ENCODE measurements at places on chromosomes 1 and 21.

DNA sequence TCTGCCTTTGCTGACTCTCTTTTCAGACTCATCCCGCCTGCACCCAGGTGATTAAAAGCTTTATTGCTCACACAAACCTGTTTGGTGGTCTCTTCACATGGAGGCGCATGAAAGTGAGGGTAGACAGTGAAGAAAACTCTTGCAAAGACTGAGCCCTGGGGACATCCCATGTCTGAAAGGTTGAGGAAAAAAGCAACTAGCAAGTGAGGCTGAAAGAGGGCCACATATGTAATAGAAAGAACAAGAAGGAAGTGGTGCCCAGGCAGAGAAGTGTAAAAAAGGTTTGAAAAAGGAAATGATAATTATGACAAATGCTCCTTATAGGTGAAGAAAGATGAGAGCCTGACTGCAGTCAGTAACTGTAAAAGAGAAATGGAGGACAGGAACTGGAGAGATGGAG, 115.9 kb upstream of the NEK7 start:
- no peak for DNase-seq

DNA sequence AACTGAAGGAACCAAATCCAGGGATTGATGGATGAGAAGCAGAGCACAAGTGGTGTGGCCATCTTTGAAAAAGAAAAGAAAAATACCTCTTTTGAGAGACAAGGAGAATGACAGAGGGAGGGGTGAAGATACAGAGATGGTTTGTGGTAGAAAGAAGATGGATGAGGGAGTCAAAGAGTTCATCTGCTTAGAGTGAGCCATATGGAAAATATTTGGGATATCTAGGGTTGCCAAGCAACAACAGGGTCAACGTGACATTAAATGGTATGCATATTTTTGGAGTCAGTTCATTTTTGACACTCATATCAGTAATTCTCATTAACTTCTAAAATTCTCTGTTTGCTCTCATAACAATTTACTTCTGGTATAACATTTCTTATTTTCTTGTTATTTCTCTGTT, 50.7 kb downstream of the MACF1 start:
- no peak for DNase-seq

- peak; percentile 17 for DNase-seq
Measured at GRCh38 chr1:5994713-5995621, 2.7 kb upstream of the NPHP4 start.

DNA sequence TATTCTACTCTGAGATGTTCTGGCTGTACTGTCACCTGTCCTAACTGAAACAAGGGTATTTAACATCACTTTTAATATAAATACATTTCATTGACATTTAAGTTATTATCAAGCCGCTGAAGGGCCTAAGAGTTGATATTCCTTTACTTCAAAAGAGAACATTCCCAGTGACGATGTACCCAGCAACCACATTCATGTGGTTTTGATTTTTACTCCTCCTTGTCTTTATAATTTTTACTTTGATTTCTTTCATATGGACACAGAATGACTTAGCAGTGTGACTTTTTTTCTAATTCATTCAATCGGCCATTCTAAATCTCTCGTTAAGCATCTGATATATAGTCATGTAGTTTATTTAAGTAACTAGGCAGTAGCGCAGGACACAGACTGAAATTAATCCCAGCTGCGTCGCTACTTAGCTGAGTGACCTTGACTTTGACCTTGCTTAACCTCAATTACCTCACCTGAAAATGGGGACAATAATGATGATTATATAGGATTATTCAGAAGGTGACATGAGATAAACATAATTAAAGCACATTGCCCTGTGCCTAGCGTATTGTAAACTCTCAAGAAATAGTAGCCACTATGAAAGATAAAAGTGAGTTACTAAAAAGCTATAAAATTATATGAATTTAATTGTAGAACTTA, 476.6 kb downstream of the SETD4 start:
- DNase-seq = no peak

DNA sequence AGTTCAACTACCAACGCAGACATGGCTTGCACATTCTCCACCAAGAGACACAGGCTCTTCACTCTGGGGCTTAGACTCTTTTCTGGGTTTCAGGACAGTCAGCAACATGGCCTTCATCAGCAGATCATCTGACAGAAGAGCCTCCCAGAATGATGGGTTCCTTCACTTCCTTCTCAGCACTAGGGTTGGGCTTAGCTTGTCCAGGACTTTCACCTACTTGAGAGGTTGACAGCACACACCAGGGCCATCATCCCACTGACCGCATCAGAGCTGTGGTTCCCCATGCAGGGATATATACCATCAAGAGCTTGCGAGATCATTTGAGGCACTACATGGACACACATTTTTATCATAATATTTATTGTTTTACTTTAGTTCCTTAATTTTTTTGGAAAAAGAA, 10.4 kb upstream of the NCF2 start:
- DNase-seq = no peak

- no peak for DNase-seq
Measured at GRCh38 chr1:175163702-175164101, 28.9 kb downstream of the KIAA0040 start.

DNA sequence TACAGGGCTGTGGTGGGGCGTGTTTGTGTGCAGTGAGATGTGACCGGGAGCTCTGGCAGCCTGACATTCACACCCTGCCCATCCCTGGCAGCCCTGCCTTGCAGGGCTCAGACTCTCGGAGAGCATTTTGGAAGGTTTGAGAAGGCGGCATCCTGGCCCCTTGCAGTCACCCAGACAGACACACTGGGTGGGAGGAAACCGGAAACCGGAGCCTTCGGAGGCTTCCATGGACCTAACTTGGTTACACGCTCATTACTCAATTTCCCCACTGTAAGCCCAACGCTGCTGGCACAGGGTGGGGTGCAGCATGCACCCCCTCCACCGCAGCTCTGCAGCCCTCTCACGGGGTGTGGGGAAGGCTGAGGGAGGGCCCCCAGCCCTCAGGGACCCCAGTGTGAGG, 22.2 kb upstream of the RSPO1 start:
- no peak for DNase-seq

- no peak for DNase-seq
Measured at GRCh38 chr1:187942986-187943385, 1114.2 kb downstream of the PLA2G4A start.

DNA sequence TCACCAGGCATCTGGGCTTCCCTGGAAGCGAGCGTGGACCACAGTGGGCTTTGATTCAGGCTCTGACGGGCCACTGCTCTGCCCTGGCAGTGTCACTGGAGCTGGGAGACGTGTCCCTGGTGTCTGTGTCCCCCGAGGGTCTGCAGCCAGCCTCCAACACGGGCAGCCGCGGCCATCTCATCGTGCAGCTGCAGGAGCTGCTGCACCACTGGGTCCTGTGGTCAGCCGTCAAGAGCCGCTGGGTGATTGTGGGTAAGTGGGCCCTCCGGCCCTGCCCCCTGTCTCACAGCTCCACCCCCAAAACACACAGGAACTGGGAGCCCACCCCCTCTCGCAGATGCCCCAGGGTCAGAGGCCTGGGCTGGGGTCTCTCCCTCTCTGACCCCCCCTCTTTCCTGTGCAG, 40.7 kb downstream of the DISP3 start:
- no peak for DNase-seq

DNA sequence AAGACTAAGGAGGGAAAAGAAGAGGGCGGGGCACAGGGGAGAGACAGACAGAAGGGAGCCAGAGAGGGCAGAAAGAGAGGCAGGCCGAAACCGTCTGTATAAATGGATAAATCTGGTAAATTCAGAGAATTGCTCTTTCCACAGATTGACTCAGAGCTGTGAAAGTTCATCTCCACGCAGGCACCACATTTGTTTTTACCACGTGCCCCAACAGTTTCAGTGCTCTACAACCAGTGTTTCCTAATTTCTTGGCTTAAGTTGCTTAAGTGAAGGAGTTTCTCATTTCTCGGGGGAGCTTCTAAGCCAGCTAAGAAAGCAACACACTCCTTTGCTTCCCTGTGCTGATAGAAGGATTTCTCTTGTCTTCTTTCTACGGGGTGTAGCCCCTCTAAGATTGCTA, 87.1 kb downstream of the ENAH start:
- no peak for DNase-seq

DNA sequence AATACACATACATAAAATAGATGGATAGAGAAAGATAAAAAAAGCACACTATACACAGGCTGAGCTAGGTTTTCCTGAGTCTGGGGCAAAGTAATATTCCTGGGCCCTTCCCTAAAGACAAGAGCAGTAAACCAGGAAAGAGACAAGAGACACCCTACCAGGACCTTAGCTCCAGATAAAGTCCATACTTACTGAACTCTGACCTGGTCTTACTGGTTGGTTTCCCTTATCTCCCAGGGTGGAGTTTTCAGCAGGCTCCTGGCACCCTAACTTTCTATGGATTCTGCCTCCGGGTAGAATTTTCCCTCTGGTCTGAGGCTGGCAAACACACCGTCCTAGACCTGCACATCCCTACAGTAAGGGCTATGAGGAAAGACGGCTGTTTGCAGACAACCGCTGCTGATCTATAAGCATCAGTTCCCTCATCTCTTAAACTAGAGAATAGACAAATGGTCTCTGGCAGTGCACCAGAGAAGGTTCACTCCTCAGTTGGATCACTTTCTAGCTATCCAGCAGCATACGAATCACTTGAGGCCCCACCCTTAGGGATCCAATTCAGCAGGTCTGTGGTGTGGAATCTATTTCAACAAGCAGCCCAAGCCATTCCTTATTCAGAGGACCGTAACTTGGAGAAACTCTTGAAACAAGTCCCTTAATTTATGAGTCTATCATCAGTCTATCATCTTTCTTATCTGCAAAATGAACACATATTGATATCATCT, 52.0 kb downstream of the ARHGEF11 start:
- no peak for DNase-seq

GRCh38 chr1:180954005-180954800, 41.5 kb downstream of the KIAA1614 start:
- DNase-seq = peak; percentile 44

DNA sequence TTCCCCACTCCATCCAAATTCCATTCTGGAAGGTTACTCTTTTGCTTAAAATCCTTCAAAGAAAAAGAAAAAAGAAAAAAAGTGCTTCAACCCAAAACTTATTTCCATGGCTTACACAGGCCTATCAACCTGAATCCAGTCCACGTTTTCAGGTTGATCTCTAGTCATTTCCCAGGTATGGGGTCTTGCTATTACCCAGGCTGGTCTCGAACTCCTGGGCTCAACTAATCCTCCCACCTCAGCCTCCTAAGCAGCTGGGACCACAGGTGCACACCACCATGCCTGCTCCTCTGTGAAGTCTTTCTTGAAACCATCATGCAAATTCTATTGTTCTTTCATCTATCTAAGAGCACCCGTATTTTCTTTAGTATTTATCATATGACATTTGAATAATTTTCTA, 7.6 kb downstream of the RNF19B start:
- no peak for DNase-seq

GRCh38 chr1:41576620-41577019, 92.1 kb upstream of the EDN2 start:
- no peak for DNase-seq

GRCh38 chr1:158681606-158682005, 4.9 kb downstream of the SPTA1 start:
- no peak for DNase-seq

DNA sequence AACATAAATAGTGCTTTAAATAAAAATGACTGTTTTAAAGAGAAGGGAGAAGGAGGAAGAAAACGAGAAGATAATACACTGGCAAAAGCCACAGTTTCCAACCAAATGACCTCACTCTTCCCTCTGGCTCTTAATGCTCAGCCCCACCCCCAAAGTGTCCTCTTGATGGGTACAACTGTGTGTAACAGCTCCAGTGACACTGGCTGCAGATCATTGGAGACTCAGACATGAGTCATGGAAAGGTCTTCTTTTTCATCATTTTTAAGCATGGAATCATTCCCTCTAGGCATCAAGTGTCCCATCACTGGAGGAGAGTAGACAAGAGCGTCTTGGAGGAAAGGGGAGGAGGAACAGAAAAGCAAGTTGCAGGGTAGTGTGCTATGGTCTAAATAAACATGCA, 333.0 kb downstream of the PAPPA2 start:
- no peak for DNase-seq

GRCh38 chr1:37038227-37039093, 4.1 kb upstream of the GRIK3 start:
- peak; percentile 10 for DNase-seq

GRCh38 chr1:215878128-215878527, 311.0 kb downstream of the KCTD3 start:
- no peak for DNase-seq

- DNase-seq = no peak
Measured at GRCh38 chr1:59248758-59249157, 48.1 kb upstream of the FGGY start.

- peak; percentile 58 for DNase-seq
Measured at GRCh38 chr1:210236840-210237409, 4.3 kb downstream of the SERTAD4 start.

DNA sequence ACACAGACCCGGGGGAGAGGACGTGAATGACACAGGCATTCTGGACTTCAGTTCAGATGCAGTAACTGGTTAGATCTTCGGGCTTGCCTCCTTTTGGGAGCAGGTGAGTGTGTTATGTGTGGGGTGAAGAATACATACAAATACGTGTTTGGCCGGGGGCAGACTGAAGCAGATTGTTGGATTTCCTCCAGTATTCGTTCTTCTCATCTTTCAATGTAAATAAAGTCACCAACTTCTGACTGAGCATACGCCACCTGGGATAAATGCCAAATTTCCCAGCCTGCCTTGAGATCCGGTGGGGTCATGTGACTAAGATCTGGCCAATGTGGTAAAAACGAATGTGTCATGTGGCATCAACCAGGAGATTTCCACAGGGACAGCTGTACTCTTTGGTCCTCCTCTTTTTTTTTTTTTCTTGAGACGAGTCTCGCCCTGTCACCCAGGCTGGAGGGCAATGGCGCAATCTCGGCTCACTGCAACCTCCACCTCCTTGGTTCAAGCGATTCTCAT, 189.8 kb downstream of the RGS7 start:
- no peak for DNase-seq

DNA sequence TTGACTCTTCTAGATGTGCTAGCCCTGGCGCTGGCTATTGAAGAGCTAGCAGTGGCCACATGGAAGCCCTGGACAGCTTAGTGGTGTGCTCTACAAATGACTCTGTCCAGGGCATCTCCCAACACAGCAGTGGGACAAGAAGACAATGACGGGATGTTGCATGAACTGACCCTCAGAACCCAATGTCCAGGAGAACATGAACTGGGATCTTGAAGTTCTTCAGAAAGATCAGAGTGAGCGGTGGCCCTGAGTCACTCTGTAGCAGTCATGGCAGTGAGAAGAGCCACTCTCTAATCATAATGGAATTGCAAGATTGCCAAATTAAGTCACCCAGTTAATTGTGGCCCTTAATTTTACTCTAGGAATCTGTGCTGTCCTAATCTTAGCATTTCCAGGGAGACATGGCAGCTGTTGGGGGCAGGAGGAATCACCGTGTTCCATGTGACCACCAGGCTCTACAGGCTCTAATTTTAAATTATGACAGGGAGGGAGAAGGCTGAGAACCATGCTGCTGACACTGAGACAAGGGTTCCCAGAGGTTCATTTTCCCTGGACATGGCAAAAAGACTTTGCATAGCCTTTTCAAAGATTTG, 10.2 kb upstream of the OBSCN start:
- DNase-seq = no peak

GRCh38 chr1:115266729-115267421, 71.2 kb downstream of the NGF start:
- DNase-seq = peak; percentile 74
